Activated CD4-positive, alpha-beta T cell treated with anti-CD3 and anti-CD28 coated beads for 24 hours (primary cell): ENCODE measurements at places on chromosomes 7 and 10.

- DNase-seq: no peak
These were observed 8.9 kb upstream of the VSTM4 start for GRCh38 chr10:49123981-49124950.

DNA sequence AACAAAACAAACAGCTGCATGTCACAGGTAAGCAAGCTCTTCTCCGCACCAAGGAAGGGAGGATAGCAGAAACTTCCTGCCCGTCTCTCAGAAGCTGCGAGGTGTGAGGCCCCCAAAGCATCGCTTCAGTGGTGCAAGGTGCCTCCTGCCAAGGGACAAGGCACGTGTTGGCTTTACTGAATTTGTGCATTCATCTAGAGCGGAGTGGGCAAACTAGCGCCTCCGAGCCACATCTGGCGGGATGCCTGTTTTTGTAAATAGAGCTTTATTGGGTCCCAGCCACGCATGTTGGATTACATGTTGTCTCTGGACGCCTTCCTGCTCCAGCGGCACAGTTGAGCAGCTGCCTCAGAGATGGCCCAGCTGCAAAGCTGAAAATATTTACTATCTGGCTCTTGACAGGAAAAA, 27.7 kb downstream of the PHYH start:
- no peak for DNase-seq

DNA sequence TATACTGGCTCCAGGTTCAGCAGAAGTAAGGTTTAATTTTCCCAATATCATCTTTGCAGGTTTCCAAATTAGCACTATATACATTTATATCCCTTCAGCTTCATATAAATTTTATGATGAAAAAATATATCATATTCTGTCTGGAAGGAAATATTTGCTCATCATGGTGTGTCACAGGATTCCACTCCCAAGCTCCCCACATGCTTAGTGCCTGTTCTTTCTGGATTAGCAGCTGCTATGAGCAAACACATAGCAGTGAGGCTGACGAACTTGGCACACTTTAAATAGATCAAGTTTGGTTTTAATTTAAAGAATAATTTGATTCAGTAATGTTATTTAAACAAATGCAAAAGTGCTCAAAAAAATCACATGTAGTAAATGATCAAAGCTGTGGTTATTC, 251.9 kb downstream of the AGMO start:
- DNase-seq: no peak

- DNase-seq: no peak
These were observed 1.6 kb downstream of the KLHDC10 start for GRCh38 chr7:130071701-130072622.

- no peak for DNase-seq
These were observed 48.2 kb downstream of the CUBN start for GRCh38 chr10:17081431-17081830.
